Bronchial smooth muscle cell (primary cell): ENCODE measurements at places on chromosomes 16 and 17. TPM values are rescaled to one million over a fixed set of nuclear protein-coding genes. Genes with fewer than 3 reads are reported as not detected.

Gene RAMP2
- 0.17 TPM in 1 of 2 replicates, not detected in the other for total RNA-seq

Gene RCVRN
- total RNA-seq = not detected in 2 replicates

Gene METTL16
- total RNA-seq = 8.6 and 10.4 TPM in 2 replicates

Gene ICAM2
- total RNA-seq = 0.26 and 0.32 TPM in 2 replicates

Gene CTRB1
- total RNA-seq = not detected in 2 replicates

Gene USP43
- total RNA-seq = 0.09 TPM in 1 of 2 replicates, not detected in the other

Gene KCNJ18
- not detected in 2 replicates for total RNA-seq

Gene ZNF205
- 12.1 and 14.3 TPM in 2 replicates for total RNA-seq

Gene CCDC78
- 0.34 and 2.0 TPM in 2 replicates for total RNA-seq

Gene ANKFN1
- total RNA-seq = not detected in 2 replicates

Gene CDH8
- total RNA-seq = not detected in 2 replicates

Gene TLCD2
- 5.2 and 8.7 TPM in 2 replicates for total RNA-seq

Gene NPTX1
- total RNA-seq = 37.2 and 118 TPM in 2 replicates

Gene DEXI
- 43.3 and 59.4 TPM in 2 replicates for total RNA-seq

Gene CACNA1H
- under 0.01 and 0.43 TPM in 2 replicates for total RNA-seq

Gene SEPTIN1
- under 0.01 and 0.26 TPM in 2 replicates for total RNA-seq

Gene SMIM5
- not detected in 2 replicates for total RNA-seq

Gene CIBAR2
- not detected in 2 replicates for total RNA-seq

Gene TPSD1
- total RNA-seq = not detected in 2 replicates

Gene ARL5C
- total RNA-seq = under 0.01 TPM in 1 of 2 replicates, not detected in the other

Gene CACNG4
- not detected in 2 replicates for total RNA-seq

Gene MYH1
- total RNA-seq = not detected in 2 replicates
